Breast epithelium (tissue), 4 donors: ENCODE measurements at places on chromosomes 2 and 18. TPM values are rescaled to one million over a fixed set of nuclear protein-coding genes. Genes with fewer than 3 reads are reported as not detected.
A peak's percentile ranks its signal among the peaks of the same experiment; 100 is the strongest.

The IL36G gene
- total RNA-seq: not detected

DNA sequence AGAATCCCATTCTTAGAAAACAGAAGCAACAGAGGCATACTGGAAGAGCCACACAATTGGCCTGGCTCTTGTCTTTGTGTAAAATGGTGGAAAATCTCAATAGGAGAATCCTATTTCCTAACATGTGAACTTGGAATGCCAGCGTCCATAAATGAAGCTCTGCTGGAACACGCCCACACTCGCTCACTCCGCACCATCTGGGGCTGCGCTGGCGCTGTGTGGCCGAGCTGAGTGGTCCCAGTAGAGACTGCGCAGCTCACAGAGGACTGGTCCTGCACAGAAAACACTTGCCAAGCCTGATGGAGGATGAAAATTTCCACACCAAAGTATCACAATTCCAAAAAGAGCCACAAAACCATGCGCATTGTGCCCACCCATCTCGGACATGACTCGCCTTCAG is 56.2 kb downstream of the PXDN start:
- DNase-seq: no peak

- DNase-seq: no peak
Observed at GRCh38 chr2:113376253-113376912, 61.1 kb upstream of the ZNG1B start.

The SELENOI gene
- 26.3 TPM for total RNA-seq

DNA sequence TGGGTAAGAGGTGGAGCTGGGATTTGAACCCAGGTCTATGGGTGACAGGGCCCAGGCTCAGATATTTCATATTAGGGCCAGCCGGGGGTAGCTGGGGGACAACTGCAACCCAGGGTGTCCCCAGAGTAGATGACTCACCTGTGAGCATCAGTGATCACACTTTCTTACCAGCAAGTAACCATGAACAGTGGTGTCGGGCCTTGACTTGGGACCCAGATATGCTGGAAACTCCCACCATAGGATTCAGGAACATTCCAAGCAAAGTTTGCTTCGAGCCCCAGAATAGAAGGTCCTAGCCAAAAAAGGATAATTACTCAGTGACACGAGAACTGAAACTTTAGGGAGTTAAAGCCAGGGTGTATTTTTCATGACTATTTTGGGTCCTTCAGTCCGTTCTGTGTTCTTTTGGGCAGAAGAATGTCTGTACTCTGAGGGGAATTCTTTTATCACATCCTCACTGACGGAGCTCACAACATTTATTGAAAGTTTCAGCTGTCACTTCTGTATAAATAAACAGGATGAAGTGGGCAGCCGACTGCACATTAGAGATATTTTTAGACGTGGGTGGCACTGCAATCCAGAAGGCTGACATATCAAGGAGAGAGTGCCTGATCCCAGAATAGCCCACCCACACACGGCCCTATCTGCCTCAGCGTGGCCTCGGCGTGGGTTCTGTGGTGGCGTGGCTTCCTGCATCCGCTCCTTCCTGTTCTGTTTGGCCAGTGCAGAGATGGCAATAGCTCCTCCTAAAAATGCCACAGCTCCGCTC is 45.6 kb downstream of the RAMP1 start:
- DNase-seq: no peak

DNA sequence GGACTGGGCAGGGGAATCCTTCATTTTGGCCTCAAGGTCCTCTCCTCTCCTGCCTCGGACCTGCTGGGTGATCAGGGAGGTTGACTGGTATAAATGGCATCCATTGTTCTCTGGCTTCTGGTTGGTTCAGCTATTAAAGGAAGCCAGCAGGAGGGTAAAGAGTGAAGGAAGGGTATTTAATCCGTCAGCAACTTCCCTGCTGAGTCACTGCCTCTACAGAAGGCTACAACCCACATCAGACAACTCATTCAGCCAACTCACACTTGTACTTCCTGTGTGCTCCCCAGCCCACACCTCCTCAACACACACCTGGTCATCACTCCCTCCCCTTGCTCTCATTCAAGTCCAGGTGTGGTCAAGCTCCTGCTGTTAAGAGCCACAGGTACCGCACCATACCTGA is 68.3 kb upstream of the MRPS9 start:
- DNase-seq: no peak

The EVA1A gene
- 10.4 TPM for total RNA-seq

The DLGAP1 gene
- 0.96 TPM for total RNA-seq

- DNase-seq: no peak
Observed at GRCh38 chr2:58923869-58924268, 682.7 kb upstream of the FANCL start.

The NAT8 gene
- not detected for total RNA-seq

DNA sequence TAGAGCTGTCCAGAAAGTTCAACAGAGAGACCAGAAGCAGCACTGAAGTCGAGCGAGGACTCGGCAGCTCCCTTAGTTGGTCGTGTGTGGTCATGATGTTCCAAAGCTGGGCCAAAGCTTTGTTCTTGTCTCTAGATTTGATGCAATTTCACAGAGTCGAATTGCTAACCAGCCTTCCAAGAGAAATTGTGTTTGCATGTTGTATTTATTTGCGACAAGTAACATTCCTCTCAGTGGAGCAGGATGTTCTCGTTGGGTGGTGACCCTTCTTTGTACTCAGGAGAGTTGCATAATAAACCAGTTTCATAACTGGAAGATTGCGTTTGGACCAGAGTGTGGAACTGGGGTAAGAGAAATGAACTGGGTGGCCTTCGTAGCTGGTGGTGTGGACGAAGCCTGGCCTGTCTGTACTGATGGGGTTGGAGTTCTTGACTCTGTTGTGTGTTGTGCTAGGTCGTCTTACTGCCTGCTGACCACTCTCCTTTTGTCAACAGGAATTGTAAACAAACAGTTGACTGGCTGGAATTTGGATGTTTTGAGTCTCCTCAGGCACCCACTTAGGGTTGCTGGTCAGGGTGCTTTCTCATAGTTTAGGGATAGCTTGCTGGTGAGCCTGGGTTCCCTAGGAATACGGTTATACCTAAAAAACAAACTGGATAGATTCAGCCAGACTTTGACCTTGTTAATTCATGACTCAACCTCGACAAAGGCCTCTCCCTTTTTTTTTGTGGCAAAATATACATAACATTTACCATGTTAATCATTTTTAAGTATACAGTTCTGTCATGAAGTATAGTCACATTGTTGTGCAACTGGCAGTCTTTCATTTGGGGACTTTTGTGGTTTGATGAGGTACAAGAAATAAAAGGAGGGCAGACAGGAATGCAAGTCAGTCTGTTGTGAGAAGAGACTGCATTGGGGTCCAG is 28.9 kb upstream of the TOGARAM2 start:
- DNase-seq: no peak

DNA sequence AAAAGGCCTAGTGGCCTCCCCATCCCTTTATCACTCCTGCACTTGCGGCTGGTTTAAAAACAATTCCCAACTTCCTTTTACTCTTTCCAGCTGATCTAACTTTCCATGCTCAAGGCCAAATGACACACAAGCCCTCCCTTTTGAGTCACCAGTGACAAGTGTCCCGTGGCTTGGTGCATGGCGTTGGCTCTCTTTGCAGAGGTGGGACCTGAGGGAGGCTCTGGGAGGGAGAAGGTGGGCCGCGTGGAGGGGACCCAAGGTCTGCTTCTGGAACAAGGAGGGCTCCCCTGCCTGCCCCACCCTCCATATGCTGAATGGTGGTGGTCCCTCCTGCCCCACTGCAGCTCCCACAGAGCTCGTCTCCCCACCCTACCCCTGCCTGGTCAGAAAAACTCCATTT is 30.8 kb upstream of the HPCAL1 start:
- no peak for DNase-seq

The EPB41L5 gene
- 24.8 TPM for total RNA-seq

GRCh38 chr2:163565192-163565591 is 170.6 kb downstream of the FIGN start:
- no peak for DNase-seq

DNA sequence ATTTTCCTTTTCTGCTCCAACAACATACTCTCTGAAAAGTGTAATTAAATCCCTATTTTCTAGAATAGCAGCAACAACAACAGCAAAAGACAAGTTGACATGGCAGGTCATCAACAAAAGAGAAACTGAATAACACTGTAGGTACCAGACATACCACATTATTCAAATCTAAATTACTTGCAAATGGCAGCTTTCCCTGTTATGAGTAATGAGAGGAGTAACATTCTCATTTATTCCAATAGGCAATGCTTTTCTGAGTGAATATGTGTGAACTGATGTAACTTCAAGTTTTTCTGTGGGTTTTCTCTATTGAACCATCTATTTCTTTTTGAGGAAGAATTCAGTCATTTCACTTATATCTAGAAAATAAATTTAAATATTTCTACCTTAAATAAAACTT is 501.5 kb downstream of the TRIB2 start:
- no peak for DNase-seq

DNA sequence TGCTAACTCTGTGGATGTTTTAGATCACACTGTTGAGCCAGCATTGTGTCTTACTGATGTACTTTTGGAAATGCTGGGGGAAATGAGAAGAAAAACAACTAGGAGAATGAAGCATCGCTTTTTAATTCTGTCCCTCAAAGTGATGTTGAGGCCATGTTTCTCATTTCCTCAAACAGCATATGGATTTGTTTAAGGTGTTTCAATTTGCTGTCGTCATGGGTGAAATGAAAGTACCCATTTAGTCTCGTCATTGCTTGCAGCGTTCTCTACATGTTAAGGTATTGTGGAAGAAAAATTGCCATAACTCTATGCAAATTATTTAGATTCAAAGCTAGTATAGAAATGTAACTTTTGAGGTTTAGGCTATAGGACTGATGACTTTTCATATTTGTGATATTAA is 151.3 kb downstream of the KCTD1 start:
- DNase-seq: no peak

DNA sequence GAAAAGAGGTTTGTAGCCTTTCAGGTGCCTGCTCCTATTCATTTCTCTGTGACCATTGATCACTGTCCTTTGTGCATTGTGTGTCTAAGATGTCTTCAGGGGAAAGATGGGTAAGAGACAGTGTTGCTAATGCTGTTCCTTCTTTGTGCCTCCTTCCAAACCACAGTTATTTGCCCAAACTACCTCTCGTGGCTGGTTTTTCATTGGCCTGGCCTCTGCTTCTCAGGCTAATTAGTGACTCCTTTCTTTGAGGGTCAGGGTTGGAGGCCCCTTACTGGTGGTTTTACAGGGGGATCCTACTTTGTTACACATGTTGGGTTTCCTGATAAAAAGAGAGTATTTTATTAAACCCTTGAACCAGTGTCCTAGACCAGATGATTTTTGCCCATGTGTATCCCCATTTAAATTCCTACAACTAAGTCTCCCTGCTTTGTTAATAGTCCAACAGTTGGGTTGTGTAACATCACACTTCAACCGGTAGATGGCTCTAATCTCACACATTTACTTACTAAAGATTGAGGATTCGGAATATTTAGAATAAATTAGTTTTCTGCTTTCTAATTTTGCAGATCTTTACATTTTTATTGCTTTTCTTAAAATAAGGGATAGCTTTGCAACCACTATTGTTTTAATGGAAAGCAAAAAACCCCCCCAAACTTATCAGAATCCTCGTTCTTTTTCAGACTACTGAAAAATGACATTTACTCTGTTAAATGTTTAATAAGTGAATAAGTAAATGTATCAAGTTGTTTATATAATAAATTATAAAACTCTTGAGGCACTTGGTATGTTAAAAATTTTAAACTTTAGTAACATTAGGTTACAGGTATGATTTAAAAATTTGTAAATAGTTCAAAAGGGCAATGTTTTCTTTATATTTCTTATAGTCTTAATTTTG is 2.4 kb downstream of the MARS2 start:
- no peak for DNase-seq

- DNase-seq: no peak
Observed at GRCh38 chr2:36919041-36919837, 47.1 kb downstream of the STRN start.

DNA sequence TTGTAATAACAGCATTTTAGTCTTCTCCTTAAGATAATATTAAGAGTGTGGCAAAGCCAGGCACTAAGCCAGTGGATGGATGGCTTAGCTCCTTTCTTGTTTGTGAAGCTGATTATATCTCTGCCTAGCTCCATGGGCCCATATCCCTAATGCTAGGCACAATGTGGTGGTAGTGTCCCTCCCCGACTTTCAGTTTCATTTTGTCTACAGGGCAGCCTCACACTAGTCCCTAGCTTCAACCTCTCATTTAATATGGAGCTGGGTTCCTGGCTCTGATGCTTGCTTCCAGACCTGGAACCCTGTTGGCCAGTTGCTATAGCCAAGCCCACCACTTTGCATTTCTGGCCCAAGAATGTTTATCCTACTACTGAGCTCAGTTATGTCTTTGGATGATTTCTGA is 437.0 kb upstream of the MEIS1 start:
- DNase-seq: no peak

GRCh38 chr2:113848758-113849415 is 41.0 kb upstream of the ACTR3 start:
- no peak for DNase-seq

The MARCHF4 gene
- not detected for total RNA-seq

DNA sequence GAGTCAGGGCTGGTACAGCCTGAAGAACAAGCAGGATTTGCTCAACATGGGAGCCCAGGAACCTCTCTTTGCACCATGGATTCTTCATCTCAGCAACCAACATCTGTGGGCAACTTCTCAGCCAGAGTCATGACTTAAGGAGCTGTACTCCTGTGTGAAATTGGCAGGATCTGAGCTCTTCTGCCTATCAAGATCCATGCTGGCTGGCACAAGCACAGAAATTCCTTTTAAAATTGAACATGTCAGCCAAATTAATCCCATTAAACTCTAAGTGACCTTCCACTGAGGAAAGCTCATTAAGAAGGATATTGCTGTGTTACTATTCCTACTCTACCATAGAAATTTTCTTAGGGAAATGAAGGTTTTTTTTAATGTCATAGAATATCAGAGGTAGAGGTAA is 110.5 kb upstream of the SCG2 start:
- DNase-seq: no peak

The DUSP2 gene
- total RNA-seq: 57.5 TPM

The GEN1 gene
- total RNA-seq: 3.6 TPM

The ABCG8 gene
- total RNA-seq: 0.15 TPM

GRCh38 chr2:226466589-226466988 is 333.0 kb downstream of the IRS1 start:
- no peak for DNase-seq

The RRM2 gene
- 0.98 TPM for total RNA-seq

DNA sequence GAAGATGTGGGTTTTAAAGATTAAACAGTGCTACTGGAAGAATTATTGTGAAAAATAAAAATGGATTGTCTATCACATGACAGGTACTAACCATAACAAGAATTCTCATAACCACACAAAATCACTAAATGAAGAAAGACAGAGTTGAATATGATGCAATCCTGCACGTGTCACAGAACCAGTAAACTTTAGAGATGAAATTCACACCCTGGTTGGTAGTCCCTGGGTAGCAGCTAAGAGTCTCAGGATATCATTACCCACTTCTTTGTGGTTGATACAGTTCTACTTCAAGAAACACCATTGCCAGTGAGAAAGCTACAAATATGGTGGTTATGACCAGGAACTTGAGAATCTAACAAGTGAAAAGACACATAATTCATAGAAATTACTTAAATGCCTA is 450.2 kb downstream of the ERBB4 start:
- DNase-seq: no peak

GRCh38 chr2:46780411-46780800 is 135.2 kb downstream of the MCFD2 start:
- peak; percentile 81 for DNase-seq

The CABYR gene
- 4.5 TPM for total RNA-seq

The C2orf81 gene
- 1.6 TPM for total RNA-seq
